ENCODE measurements at places on chromosomes 2 and 18.
A peak's percentile ranks its signal among the peaks of the same experiment; 100 is the strongest.

- peak; percentile 46 for DNase-seq
Observed at GRCh38 chr2:240149943-240150784, 9.7 kb upstream of the OTOS start.

GRCh38 chr2:11675423-11676112 lies 5.6 kb upstream of the NTSR2 start:
- DNase-seq = no peak

DNA sequence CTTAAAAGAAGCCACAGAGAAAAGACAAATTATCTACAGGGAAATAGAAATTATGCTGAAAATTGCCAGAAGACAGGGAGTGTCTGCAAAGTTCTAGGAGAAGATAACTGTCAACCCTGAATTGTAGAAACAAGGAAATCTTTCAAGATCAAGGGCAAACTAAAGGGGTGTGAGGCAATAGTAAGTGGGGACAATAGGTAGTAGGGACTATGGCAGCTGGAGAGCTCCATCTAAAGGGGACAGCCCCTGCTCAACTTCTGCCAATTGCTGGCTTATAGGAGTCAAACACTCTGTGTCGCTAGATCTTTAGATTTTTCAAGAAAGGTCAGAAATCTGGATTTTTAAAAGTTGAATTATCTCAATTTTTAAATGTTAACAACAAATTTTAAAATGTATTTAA lies 10.1 kb upstream of the ST3GAL5 start:
- no peak for DNase-seq

- no peak for DNase-seq
Observed at GRCh38 chr18:10751653-10752052, 225.8 kb downstream of the NAPG start.

DNA sequence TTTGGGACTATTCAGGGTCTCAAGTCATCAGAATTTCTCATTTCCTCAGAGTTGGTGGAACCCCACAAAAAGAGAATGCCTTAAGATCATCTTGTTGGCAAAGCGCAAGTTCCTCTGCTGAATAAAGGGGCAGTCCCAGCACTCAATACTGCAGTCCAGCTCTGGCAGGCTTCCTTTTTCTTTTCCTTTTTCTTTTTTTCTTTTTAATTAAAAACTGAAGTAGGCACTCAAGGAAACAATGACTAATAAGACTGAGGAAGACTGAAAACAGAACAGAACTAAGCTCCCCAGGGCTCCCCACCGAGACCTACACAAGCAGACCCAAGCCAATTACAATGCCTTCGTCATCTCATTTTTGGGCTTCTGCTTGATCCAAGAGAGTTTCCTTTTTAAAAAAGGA lies 82.0 kb downstream of the STK39 start:
- DNase-seq = no peak

DNA sequence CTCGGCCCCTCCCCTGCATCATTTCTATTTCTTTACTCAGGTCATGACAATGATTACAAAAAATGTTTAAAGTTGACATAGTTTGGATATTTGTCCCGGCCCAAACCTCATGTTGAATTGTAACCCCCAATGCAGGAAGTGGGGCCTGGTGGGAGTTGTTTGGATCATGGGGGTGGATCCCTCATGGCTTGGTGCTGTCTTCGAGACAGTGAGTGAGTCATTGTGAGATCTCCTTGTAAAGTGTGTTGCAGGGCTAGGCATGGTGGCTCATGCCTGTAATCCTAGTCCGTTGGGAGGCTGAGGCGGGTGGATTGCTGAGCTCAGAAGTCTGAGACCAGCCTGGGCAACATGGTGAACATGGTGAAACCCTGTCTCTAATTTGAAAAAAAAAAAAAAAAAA lies 9.2 kb upstream of the MAP4K4 start:
- DNase-seq = no peak

DNA sequence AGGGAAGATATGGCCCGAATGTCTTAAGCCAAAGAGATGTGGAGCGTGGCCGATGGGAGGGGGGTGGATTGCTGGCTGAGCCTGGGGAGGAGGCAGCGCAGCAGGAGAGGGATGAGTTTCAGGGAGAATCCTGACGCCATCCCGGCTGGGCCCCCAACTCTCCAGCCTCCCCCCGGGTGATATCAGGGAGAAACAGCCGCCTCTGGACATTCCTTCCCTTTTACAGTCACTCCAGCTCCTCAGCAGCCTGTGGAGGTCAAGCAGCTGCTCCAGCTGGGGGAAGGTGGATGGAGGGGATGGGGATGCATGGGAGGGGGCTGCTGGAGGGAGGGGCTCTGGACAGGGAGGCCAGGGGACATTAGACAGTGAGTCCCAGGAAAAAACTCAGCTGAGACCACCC lies 9.5 kb upstream of the DES start:
- DNase-seq = no peak

GRCh38 chr2:67790622-67791021 lies 272.2 kb downstream of the C1D start:
- no peak for DNase-seq

GRCh38 chr2:85886590-85886989 lies 2.2 kb downstream of the ST3GAL5 start:
- DNase-seq = peak; percentile 67

GRCh38 chr2:206408323-206409320 lies 34.7 kb upstream of the ADAM23 start:
- no peak for DNase-seq

GRCh38 chr2:40554665-40555294 lies 102.9 kb upstream of the SLC8A1 start:
- peak; percentile 62 for DNase-seq

DNA sequence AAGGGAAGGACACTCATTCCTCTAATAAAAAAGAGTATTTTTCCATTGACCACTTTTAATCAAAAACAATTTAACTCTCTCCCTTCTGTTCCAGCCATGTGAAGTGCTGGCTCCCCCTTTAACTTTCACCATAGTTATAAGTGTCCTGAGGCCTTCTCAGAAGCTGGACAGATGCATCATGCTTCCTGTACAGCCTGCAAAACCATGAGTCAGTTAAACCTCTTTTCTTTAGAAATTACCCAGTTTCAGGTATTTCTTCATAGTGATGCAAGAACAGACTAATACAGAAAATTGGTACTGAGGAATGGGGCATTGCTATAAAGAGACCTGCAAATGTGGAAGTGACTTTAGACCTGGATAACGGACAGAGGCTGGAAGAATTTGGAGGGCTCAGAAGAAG lies 643.6 kb upstream of the DDX18 start:
- no peak for DNase-seq

DNA sequence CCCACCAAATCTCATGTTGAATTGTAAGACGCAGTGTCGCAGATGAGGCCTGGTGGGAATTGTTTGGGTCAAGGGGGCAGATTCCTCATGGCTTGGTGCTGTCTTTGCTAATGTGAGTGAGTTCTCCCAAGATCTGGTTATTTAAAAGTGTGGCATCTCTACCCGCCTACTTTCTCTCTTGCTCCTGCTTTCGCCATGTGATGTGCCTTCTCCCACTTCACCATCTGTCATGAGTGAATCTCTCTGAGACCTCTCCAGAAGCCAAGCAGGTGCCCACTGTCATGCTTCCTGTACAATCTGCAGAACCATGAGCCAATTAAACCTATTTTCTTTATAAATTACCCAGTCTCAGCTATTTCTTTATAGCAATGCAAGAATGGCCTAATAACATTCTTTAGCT lies 246.6 kb upstream of the CDH20 start:
- DNase-seq = no peak

GRCh38 chr2:40746191-40746590 lies 294.3 kb upstream of the SLC8A1 start:
- DNase-seq = no peak

DNA sequence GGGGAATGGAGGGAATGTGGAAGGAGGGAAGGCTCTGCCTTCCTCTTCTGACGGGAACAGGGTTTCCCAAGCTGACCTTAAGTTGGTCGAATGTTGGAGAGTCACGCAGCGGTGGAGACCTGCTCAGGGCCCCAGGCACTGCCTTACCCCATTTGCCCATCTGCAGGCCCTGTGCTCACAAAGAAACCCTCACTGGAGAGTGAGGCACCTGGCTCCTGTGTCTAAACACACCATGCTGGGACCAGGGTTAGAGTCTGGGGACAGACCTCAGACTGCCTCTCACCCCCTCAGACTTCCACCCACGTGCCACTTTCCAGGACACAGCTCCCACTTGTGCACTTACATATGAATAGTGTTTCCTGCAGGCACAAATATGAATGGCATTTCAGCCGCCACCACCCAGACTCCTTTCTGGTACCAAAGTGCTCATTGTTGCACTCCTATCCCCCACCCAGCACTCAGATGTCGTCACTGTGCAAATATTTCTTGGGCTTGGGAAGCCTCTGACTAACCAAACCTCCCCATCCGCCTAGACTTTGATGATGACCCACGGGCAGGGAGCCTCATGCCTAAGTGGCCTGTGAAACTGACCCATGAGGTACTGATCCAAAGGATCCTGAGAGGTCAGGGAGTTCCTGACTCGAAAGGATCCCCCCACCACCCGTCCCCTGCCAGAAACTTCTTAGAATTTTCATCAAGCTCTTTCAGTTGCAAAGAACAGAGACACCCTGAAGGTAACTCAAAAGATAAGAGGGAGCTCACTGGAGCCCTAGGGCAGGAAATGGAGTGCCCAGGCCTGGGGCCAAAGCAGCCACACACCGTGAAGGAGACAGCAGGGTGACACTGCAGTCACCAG lies 78.3 kb downstream of the STPG4 start:
- no peak for DNase-seq

GRCh38 chr18:23565916-23566547 lies 20.3 kb downstream of the NPC1 start:
- no peak for DNase-seq

DNA sequence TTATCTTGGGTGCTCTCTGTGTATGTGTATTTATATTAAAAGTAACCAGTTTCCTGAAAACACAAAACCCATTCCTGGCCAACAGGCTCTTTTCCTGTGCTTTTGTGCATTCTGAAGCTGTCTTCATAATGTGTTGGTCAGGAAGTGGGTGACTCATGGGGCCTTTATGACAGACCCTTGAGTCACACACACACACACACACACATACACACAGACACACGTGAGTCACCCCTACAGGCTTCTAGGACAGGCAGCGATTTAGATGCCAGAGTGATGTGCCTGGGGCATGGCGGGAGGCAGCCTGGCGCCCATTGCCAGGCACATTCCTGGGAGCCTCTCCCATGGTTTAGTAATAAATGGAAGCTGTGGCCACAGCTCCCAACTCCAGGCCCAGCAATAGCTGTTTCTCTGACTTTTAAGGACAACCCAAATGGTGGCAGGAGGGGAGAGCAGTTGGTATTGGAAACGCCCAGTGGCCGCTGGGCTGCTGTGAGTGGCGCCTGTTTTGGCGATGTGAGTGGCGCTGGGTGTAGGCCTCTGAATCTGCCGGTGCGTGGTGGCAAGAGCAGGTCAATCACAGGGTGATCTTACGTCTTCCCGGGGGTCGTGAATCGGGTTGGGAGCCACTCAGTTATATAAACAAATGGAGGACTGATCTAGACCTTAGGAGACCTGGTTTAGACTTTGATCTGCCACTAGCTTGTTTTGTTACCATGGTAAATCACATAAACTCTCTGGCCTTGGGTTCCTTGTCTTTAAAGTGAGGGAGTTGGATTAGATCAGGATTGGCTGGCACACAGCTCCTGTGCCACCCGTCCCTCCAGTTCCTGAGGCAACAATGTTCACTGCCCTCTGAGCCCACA lies 150.7 kb upstream of the DLX2 start:
- DNase-seq = peak; percentile 63

DNA sequence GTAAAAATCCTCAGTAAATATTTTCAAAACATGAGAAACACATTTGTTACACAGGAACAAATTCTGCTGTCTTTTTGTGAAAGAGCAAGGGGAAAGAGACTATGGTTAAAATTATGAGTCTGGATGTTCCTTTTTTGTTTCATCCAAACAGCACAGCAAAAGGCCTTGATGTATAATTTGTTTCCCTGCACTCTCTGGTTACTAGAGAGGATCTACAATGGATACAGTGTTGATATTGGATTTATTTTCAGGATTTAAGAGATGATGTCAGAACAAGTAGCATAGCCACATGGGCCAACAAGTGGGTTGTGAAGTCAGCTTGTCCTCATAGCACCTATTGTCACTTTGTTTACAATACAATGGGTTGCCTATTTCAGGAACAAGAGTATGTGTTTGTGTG lies 11.3 kb upstream of the ERBB4 start:
- DNase-seq = no peak

- DNase-seq = no peak
Observed at GRCh38 chr2:64005707-64006356, 13.4 kb downstream of the VPS54 start.

DNA sequence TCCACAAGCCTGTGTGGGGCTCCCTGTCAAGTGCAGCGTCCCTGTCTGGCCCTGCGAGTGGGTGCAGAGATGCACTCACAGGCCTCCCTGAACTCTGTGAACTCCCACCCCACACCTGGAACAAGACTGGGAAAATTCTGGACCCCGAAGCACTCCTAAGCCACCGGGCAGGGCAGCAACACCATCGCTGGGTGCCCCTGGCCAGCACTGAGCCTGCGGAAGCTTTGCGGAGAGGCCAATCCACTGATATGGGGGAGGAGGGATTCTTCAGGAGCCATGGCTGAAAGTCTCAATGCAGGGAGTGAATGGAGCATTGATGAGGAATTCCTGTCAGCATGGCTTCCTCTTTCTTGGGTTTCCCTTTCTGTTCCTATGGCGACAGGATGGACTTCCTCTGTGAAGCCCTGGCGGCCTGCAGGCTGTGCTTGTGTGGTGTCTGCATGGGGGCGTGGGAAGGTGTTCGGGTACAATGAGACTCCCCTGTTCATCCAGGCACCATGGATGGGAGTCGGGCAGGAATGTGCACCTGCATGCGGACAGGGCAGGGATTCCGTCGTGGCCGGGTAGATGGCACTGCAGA lies 15.1 kb downstream of the TRIB2 start:
- DNase-seq = no peak

- DNase-seq = no peak
Observed at GRCh38 chr18:11411048-11411447, 198.3 kb upstream of the SLC35G4 start.

DNA sequence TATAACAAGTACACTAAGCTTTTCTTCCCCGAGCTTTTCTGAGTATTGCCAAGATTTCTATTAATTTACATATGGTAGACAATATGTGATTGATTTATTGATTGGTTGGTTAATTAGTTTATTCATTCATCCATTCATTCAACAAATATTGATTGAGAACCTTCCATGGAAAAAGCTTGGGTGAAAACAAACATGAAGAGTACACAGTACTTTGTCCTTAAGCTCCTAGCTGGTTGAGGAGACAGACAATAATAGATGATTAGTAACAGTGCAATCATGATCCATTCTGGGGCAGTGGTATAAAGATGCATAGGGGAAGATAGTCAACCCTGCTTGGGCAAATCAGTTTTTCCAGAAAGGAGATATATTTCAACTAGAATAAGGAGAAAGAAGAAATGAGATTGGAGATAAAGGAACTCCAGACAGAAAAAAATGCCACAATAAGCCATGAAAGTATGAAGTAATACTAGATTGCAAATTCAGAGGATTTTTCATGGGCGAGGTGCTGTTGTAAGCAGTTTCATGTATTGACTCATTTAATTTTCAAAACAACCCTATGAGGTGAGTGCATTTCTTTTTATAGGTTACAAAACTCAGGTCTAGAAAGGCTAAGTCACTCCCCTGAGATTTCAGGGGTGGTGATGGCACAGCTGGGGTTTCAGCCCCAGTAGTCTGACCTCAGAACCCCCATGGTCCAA lies 129.5 kb downstream of the RND3 start:
- DNase-seq = no peak

- no peak for DNase-seq
Observed at GRCh38 chr2:20224716-20225293, at the start of gene SDC1. Gene SDC1, minus strand, starts transcription at chr2:20225130. Its CDS starts 263 bp downstream, at chr2:20224867.

- DNase-seq = peak; percentile 19
Observed at GRCh38 chr2:3575534-3576262, 638 bp downstream of the RPS7 start.
